ENCODE measurements at places on chromosomes 1 and 21.
A peak's percentile ranks its signal among the peaks of the same experiment; 100 is the strongest.

- DNase-seq, result no peak
Observed at GRCh38 chr1:117894078-117894477, 35.3 kb downstream of the GDAP2 start.

GRCh38 chr1:32052887-32053286 is 19.9 kb upstream of the TMEM39B start:
- DNase-seq, result no peak

GRCh38 chr1:216221260-216221700 is 202.0 kb downstream of the USH2A start:
- no peak for DNase-seq

GRCh38 chr1:41497056-41497440 is 12.6 kb upstream of the EDN2 start:
- no peak for DNase-seq

GRCh38 chr1:184590163-184590750 is 164.4 kb downstream of the EDEM3 start:
- no peak for DNase-seq

DNA sequence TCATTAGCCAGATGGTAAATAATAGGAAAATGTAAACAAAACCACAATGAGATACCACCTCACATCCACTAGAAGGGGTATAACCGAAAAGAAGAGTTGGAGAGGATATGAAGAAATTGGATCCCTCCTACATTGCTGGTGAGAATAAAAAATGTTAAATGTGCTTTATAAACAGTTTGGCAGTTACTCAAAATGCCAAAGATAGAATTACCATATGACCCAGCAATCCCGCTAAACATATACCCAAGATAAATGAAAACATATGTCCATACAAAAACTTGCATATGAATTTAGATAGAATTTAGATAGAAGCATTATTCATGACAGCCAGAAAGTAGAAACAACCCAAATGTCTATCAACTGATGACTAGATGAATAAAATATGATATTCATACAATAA is 4.4 kb upstream of the FMO2 start:
- DNase-seq, result no peak

- peak; percentile 27 for DNase-seq
Observed at GRCh38 chr1:107135463-107135862, 5.4 kb upstream of the NTNG1 start.

DNA sequence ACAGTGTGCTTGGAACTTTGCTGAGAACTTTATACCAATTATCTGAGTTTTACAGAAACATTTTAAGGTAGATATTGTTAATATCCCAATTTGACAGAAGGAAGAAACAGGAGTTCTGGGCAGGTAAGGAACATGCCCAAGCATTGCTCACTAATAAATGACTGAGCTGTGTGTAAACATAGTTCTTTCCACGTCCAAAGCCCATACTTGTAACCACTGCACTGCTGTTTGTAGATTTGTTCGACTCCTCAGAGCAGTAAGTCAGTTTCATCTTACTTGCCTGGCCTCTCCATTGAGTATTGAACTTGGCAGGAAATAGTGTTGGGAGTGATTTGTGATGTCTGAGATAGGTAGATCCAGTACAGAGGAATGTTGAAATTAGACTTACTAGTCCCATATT is 335.1 kb downstream of the KIF26B start:
- no peak for DNase-seq

GRCh38 chr1:231357187-231357772 is 19.2 kb downstream of the SPRTN start:
- no peak for DNase-seq

- DNase-seq, result peak; percentile 17
Observed at GRCh38 chr1:201648066-201648906, 109.4 kb downstream of the NAV1 start.

- DNase-seq, result no peak
Observed at GRCh38 chr1:78333502-78333901, 157.3 kb upstream of the PTGFR start.

DNA sequence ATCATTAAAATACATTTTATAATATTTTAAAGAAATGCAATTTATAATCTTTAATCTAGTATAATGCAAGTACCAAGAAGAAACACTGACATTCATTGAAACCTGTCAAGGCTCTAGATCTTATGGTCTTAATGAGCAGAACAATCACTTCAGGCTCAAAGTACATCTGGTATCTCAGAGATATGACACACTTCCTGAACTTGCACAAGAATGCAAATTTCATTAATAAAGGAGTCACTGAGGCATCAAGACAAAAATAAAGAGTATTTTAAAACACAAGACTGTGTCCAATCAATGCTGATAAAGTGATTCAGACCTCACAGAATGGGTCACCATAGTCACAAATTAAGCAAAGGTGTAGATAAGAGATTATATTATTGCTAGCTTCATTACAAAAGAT is 178.1 kb downstream of the AK5 start:
- DNase-seq, result no peak

- DNase-seq, result no peak
Observed at GRCh38 chr1:169571450-169571849, 14.8 kb downstream of the F5 start.

DNA sequence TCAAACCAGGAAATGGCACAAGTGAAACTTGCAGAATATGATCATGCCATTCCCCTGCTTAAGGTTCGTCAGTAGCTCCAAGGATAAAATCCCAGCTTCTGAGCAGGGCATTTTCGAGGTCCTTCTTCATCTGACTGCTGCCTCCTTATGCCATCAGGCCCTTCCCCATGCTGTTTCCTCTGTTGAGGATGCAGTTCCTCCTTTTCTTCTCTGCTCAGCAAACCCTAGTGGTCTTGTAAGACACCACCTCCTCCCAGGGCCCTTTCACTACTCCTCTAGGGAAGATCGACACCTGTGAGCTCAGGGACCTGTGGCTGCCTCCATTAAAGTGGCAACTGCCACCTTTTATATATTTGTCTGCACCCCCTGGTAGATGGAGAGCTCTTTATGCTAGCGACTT is 62.1 kb upstream of the JUN start:
- no peak for DNase-seq
